Activated CD4-positive, alpha-beta T cell treated with anti-CD3 and anti-CD28 coated beads, Interleukin-2, amount 50 U/mL, for 4 hours (primary cell): ENCODE measurements at places on chromosomes 11 and 22.

DNA sequence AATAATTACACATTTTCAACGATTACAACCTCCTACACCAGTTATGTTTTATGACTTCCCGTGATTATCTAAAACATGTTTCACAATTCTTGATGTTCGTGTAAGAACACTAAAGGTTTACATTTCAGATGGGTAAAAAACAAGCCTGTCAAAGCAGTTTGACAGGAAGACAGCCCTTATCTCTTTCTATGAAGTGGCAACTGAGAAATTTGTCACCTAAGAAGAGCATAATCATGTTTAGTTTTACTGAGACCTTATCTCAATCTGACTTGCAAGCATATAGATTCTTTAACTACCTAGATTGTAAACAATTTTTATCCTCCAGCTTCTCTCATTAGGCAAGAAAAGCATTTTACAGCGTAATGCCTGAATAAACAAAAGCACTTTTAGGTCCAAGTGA lies 218.4 kb upstream of the ZBED5 start:
- no peak for DNase-seq

GRCh38 chr11:112297248-112297866 lies 36.7 kb upstream of the PLET1 start:
- no peak for DNase-seq

- no peak for DNase-seq
Observed at GRCh38 chr11:59225017-59225416, 12.3 kb upstream of the MPEG1 start.

GRCh38 chr22:17162731-17163130 lies 3.7 kb upstream of the HDHD5 start:
- DNase-seq = no peak

DNA sequence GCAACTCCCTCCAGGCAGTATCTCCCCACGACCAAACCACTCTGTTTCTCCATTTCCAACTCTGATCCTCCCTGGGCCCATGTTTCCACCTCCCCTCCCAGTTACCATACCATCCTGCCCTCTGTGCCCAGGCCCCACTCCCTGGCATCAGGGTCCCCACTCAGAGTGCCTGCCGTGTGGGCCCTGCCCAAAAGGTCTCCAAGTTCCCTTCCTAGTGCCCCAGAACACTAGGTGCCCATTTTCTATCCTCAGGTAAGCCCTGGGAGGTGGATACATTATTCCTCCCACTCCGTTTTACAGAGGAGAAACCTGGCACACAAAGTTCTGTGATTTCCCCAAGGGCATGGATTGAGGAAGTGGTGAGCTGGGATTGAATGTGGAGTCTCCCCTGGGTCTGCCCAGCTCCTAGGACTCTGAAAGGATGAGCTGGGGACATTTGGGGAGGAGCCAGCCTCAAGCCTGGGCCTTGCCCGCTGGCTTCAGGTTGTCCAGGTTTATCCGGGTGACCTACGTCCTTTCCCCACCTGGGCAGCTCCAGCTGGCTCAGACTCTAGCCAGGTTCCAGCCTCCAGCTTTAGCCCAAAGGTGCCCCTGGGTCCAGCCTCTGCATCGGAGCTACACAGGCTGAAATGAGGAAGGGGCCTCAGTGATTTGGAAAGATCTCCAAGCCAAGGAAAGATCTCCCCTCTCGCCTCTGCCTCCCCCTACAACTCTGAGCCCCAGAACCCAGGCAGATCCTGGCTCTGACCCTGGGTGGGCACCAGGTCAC lies 2.2 kb upstream of the GSTT4 start:
- DNase-seq = no peak
